Stimulated activated CD4-positive, alpha-beta T cell treated with anti-CD3 and anti-CD28 coated beads, Interleukin-15, amount 100 ng/mL, for 48 hours (primary cell): ENCODE measurements at places on chromosomes 3 and 15.

GRCh38 chr15:48644827-48645557, 517 bp downstream of the FBN1 start:
- no peak for DNase-seq

DNA sequence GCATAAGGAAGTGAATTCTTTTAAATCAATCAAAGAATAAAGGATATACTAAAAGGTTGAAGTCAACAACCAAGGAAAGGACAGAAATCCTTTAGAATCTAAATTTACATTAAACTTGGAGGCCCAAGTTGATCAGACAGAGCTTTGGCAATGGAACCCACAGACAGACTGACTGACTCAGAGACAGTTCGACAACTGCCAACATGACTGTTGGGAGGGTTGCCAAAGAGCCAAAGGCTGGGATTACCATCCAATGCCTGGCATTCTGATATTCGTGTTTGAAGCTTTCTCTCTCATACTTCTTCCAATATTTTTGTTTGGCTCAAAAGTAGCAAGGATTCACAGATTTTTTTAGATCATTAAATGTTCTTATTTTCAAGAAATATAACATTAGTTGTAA, 406.1 kb downstream of the PLCL2 start:
- no peak for DNase-seq

DNA sequence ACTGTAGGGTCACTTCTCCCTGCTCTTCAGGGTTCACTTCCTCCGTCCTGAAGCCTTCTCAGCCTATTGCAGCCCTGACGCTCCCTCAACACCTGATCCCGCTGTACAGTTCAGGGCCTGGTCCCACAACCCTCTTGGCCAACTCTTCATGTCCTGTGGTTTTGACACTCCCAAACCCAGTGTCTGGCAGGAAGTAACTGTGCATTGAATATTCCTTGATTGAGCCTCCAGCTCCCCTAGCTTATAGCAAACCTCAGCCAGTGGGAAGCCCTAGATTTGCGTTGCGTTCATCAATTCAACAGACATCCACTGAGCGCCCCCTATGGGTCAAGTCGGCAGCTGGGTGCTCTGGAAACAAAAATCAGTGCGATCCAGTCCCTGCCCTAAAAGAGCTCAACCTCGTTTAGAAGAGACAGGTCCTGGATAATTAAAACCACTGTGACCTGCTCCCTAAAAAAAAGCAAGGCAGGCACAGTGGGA, 13.5 kb downstream of the UBAP1L start:
- DNase-seq: peak; percentile 50

- no peak for DNase-seq
These were observed 8.8 kb downstream of the FILIP1L start for GRCh38 chr3:100105501-100105900.

- DNase-seq: no peak
These were observed 44.5 kb upstream of the MAGEF1 start for GRCh38 chr3:184756151-184757021.

- DNase-seq: no peak
These were observed 71.5 kb downstream of the GSK3B start for GRCh38 chr3:120022729-120023128.

GRCh38 chr3:119310071-119310470, 15.9 kb downstream of the ARHGAP31 start:
- no peak for DNase-seq

- DNase-seq: peak; percentile 27
These were observed 1.5 kb downstream of the MEGF11 start for GRCh38 chr15:66251790-66252684.

DNA sequence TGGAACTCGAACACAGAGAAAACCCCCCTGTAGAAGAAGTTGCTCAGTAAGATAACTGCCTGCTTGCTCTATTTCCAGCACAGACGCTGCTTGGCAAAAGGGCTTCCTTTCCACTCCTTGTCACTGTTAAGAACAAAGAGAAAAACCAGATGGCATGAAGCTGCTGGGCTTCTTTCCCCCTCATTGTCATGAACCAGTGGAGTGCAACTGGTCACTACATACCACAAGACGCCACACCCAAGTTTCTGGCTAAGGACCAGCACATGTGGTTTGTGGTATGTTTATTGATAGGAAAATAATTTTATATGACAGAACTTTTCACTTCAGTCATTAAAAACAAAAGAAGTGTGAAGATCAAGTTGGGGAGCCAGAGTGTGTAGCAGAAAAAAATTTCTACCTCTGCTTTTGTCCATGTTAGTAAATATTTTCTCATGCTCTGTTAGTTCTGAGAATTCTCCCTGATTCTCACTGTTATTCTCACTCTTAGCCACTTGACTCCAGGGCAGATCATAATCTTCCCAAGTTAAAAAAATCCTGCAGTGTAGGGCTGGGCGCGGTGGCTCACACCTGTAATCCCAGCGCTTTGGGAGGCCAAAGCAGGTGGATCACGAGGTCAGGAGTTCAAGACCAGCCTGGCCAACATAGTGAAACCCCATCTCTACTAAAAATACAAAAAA, 37.9 kb downstream of the CLK3 start:
- DNase-seq: no peak

- DNase-seq: no peak
These were observed 30.8 kb downstream of the ACSBG1 start for GRCh38 chr15:78203346-78204225.

- DNase-seq: no peak
These were observed 14.2 kb upstream of the ZBTB20 start for GRCh38 chr3:115161168-115161834.

DNA sequence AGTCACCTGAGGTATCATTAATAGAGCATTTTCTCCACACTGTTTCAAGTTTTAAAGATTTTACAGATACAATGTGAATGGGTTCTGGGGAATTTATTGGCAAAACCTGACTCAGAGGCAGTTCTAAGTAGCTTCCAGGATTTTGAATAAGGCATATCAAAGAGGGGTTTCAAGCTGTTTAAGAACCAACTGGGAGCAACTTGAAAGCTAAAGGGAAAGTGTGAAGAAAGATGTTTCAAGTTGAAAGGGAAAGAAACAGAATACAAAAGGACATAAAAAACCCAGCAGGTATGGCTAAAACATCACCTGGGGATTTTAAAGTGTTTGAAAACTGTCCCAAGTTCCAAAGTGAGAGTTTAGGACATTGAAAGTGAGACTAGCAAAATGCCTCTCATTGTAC, 17.8 kb upstream of the SERPINI2 start:
- no peak for DNase-seq

- no peak for DNase-seq
These were observed 440.5 kb downstream of the NTRK3 start for GRCh38 chr15:87816016-87816415.

DNA sequence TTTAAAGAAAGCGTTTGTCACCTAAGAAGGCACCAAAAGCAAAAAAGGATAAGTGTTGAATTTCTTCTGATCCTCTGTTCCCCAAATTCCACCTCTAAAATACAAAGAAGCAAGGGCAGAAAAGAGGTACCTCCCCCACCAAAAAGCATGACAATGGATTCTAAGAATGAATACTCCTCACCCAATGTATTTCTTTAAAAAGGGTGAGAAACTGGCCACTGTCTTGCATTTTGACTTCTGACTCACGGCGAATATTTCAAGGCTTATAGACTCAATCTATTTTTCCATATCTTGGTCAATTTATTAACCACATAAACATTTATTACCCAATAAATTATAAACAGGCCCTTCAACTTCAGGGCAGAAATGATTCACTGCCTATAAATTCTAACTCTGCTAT, 131.1 kb downstream of the NR1I2 start:
- DNase-seq: no peak

DNA sequence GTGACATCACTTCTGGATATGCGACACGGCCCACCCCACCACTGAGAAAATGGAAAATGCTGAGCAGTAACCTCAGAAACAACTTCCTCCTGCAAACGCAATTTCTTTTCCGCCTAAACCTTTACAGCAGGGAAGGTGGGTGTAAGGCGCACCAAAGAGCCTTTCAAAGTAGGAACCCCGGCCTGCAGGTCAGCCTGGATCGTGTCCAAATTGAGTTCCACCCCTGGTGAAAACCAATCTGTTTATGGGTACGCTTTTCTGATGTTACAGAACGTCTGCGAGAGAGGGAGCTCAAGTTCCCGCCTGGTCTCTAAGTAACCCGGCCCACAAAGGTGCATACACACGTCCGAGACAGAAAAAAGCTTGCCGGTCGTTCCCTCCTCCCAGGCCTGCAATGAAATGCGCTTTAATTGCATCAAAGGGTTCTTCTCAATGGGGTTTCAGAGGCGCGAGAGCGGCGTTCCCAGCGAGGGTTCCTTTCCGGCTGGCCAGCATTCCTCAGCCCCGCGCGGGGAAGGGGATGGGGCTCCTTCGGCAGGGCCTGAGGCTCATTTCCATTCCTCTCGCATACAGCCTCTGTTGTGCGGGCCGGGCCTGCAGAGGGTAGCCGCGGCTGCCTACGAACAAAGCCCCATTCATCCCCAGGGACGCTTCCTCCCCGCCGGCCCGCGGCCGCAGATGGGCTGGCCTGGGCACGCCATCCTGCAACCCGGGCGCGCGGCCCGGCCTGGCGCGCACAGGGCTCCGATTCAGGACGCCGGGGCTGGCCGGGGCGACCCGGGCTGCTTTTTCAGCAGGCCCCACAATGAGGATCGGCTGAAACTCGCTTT, 138.1 kb downstream of the TMCO5A start:
- no peak for DNase-seq

DNA sequence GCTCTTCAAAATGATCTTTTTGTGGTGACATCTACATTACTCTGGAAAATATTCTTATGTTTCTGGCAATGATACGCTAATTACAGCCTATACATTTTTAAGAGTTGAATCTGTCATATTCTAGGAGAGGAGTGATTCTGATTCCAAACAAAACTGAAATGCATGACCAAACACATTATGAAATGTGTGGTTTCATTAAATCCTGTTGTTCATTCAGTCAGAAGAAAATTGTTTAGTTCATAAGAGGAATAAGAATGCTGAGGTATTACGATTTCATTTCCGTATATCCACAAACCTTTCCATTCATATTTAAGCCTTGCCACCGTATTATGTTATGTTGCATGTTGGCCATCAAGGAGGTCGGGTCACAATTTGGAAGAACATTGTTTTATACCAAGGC, 345.1 kb downstream of the FEZF2 start:
- no peak for DNase-seq

DNA sequence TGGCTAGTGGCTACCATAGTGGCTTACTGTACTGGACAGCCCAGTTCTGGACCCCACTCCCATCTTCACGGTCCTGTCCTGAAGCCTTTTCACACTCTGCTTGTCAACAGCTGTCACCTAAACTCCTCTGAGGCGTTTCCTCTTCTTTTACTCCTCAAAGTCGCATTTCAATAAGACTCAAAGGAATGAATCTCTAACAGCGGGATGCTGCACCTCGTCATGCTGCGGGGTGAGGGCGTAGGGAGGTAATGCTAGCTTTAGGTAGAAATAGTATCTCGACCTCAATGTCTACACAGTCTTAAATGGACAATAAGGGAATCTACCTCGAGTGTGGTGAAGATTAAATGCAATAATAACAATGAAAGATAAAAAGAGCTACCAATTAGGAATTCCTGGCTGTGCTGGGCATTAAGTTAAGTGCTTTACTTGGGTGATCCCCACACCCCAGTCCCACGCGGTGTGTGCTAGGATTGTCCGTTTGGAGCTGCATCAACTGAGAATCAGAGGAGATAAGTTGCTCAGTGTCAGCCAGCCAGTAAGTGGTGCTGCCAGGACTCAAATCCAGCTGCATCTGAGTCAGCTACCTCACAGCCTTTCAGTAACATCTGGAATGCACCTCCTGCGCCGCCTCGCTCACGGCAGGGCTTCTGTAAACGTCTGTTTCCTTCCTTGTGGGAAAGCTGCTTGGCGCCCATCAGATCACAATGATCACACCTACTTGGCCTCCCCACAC, 14.0 kb downstream of the PLA2G4D start:
- no peak for DNase-seq

GRCh38 chr3:55617385-55617784, 130.3 kb upstream of the WNT5A start:
- no peak for DNase-seq

DNA sequence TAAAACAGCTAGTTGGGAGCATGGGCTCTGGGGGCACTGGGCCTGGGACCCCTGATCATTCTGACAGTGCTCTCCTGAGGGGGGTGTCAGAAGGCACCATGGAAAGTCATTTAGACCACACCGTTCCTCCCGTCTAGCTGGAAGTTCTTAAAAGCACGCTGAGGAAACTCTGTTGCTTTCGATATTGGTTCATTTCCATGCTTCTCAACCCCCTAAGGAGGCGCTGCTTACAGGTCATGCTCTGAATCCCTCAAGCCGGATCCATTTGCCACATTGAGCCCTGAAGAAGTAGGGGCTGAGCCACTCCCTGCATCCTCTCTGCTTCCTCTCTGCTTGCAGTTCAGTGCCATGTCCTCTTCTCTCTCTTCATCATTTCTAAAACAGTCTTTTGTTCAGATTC, 187.2 kb downstream of the CACNA2D3 start:
- no peak for DNase-seq

- DNase-seq: no peak
These were observed 156.3 kb downstream of the LPP start for GRCh38 chr3:188310270-188310710.

DNA sequence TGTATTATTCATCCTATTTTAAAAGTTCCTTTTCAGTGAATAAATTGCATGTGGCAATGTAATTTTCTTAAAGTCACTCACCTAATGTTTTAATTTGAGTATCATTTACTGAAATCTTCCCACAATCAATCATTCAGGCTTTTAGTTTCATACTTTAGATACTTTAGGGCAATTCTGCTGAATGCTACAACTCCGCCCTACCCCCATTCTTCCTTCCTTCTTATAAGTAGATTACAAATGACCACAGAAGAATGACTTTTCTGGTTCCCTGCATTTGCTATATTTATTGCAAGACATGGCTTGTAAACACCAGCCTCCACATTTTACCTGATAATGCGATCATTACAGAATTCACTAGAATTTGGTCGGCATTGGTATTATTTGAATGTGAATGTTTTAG, 1061.9 kb downstream of the FHIT start:
- DNase-seq: no peak

- no peak for DNase-seq
These were observed 439.4 kb upstream of the RBMS3 start for GRCh38 chr3:28841441-28841840.

DNA sequence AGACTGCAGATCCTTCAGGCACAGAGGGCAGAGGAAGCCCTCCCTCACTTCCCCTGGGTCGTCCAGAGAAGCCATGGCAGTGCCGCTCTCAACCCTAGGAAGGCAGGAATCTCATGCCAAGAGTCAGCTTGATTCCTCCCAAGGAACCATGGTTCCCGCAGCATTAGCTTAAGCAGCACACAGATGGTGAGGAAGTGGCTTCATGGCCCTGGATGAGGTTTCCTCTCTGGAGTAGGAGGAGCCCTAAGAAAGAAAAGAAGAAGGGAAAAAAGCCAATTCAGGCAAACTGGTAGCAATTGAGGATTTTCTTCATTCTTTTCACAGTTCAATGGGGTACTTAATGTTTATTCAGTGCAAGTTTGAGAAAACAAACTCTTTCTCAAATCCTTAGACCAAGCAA, 2.9 kb downstream of the RBSN start:
- no peak for DNase-seq

DNA sequence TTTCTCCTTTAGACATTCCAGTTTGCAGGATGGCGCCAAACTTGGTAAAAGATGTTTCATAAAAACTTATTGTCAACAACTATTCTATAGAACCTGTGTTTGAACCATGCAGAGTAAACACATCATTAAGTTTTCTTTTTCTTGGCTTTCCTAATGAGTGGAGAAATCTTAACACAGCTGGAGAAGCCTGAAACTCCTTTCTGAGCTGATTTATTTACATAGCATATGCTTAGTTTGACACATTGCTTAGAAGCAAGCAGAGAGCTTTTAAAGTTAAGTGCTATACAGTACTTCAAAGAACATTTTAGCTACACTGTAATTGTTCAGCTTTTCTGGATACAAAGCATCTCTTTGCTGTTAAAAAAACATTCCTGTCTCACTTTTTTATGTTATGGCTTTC, 61.0 kb upstream of the PAQR5 start:
- DNase-seq: no peak

GRCh38 chr3:156471431-156471830, 83.5 kb downstream of the SSR3 start:
- no peak for DNase-seq
